Suprapubic skin (tissue), 4 donors: ENCODE measurements at places on chromosomes 2 and 18. TPM values are rescaled to one million over a fixed set of nuclear protein-coding genes. Genes with fewer than 3 reads are reported as not detected.
A peak's percentile ranks its signal among the peaks of the same experiment; 100 is the strongest.

- DNase-seq = no peak
Measured at GRCh38 chr2:59181347-59181746, 940.2 kb upstream of the FANCL start.

DNA sequence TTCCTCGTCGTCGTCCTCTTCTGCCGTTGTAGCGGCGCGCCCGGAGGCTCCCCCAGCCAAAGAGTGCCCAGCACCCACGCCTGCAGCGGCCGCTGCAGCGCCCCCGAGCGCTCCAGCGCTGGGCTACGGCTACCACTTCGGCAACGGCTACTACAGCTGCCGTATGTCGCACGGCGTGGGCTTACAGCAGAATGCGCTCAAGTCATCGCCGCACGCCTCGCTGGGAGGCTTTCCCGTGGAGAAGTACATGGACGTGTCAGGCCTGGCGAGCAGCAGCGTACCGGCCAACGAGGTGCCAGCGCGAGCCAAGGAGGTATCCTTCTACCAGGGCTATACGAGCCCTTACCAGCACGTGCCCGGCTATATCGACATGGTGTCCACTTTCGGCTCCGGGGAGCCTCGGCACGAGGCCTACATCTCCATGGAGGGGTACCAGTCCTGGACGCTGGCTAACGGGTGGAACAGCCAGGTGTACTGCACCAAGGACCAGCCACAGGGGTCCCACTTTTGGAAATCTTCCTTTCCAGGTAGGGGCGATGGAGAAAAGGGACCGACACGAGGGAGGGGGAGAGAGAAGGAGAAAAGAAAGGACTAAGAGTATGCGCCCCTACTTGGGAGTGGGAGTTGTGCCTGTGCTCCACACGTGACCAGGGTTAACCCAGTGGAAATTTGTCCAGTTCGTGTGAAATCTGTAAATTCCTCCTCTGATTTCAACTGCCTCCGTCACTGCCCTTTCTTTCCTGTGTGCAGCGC is 800 bp downstream of the HOXD13 start:
- DNase-seq = no peak

DNA sequence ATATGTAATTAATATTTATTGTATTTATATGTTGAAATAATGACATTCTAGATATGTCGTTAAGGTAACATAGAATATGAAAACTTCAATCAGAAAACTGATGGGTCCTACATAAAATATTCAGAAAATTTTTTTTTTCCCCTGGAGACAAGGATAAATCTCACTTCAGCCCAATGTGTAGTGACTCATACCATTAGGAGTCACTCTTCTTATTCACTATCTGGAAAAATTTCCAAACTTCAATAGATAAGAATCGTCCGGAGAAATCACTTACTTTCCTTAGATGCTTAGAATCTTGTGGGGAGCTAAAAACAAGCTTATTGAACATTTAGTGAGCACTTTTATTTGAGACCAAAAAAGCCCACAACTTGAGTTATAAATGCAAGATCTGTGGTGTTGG is 4.6 kb downstream of the SERPINB13 start:
- no peak for DNase-seq

GRCh38 chr2:183948861-183949260 is 649.5 kb upstream of the ZNF804A start:
- DNase-seq = no peak

DNA sequence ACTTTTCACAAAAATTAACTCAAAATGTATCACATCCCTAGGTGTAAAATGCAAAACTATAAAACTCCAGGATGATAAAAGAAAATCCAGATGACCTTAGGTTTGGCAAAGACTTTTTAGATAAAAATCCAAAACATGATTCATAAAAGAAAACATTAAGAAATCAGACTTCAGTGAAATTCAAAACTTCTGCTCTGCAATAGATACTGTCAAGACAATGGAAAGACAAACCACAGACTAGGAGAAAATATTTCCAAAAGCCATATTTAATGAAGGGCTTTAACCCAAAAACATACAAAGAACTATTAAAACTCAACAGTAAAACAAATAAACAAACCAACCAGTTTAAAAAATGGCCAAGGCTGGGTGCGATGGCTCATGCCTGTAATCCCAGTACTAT is 173.6 kb upstream of the SPOPL start:
- DNase-seq = no peak

- no peak for DNase-seq
Measured at GRCh38 chr18:44450226-44450625, 230.5 kb upstream of the SETBP1 start.

- DNase-seq = no peak
Measured at GRCh38 chr18:48137374-48138081, 207.1 kb upstream of the SMAD2 start.

Gene TTLL4
- total RNA-seq = 29.5 TPM

- DNase-seq = peak; percentile 46
Measured at GRCh38 chr2:240593026-240593702, 6.6 kb downstream of the CAPN10 start.

GRCh38 chr2:205806143-205806905 is 124.0 kb downstream of the NRP2 start:
- DNase-seq = no peak

GRCh38 chr2:58110765-58111164 is 64.2 kb downstream of the VRK2 start:
- DNase-seq = no peak

- DNase-seq = no peak
Measured at GRCh38 chr18:59202258-59202820, 17.6 kb upstream of the GRP start.

- DNase-seq = no peak
Measured at GRCh38 chr2:181394741-181395437, 62.3 kb upstream of the ITGA4 start.

GRCh38 chr2:12326449-12327190 is 390.1 kb upstream of the TRIB2 start:
- no peak for DNase-seq

Gene KCNG3
- total RNA-seq = 1.6 TPM

DNA sequence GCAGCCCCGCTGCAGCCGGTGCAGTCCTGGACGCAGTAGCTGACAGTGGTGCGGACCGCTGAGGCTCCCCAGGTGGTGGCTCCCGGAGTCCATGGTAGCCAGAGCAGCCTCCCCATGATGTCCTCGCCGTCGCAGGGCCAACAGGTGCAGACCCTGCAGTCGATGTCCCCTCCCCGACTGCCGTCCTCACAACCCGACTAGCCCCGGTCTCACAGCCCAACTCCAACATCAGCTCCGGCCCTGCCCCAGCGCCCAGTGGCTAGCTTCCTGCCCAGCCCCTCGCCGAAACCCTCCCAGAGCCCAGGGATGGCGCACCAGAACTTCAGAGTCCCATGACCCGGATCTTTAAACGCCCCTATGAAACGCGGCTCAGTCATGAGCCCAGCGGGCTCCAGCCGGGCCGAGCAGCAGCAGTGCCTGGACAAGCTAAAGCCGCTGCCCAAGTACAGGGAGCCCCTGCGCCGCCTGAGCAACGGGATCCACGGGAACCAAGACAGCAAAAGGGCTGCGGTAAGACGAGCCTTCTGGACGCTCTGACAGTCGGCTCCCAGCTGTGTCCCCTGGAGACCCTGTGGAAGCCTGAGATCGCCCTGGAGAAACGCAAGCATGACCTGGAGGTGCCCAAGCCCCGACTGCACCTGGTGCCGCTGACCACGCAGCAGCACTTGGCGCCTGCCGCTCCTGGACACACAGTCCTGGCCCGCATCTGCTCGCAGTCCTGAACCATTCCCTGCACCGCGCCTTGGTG is 53.8 kb upstream of the TUBA3E start:
- no peak for DNase-seq

DNA sequence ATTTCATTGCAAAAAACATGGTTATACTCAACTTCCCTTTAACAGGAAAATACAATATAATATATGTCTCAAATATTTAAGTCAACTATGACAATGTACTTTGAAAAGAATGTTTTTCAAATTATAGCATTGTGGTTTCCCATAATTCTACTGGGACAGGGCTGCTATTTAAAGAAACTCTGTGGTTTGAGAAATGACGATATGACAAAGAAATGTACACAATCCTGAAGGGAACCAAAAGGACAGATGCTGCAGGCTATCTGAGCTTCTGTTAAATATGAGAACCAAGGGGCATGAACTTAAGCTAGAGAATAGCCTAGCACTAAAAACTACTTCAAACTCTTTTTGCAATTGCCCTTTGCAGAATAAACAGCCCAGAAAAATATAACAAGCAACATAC is 415.9 kb downstream of the GRB14 start:
- DNase-seq = no peak
